ENCODE measurements at places on chromosomes 2 and 18. TPM values are rescaled to one million over a fixed set of nuclear protein-coding genes. Genes with fewer than 3 reads are reported as not detected.

The NEU4 gene
- not detected for total RNA-seq

The CELF4 gene
- 0.41 TPM for total RNA-seq

The OXER1 gene
- total RNA-seq: not detected

The ABCG5 gene
- total RNA-seq: not detected

The TRIM43B gene
- total RNA-seq: not detected

The PKDCC gene
- 33.7 TPM for total RNA-seq

The DOCK10 gene
- total RNA-seq: 5.4 TPM

The DSG1 gene
- 1.5 TPM for total RNA-seq

The CNDP1 gene
- not detected for total RNA-seq

The SPTBN1 gene
- total RNA-seq: 659 TPM

The PFN4 gene
- total RNA-seq: 0.50 TPM

The FNDC4 gene
- total RNA-seq: 4.6 TPM

The RNF144A gene
- total RNA-seq: 14.9 TPM

The MAPK4 gene
- total RNA-seq: 33.5 TPM

The LYPD6 gene
- total RNA-seq: 0.21 TPM

The TLX2 gene
- total RNA-seq: not detected

The AFF3 gene
- total RNA-seq: 2.7 TPM

The SPATA3 gene
- total RNA-seq: not detected

The CCDC142 gene
- total RNA-seq: 13.4 TPM

The NGEF gene
- total RNA-seq: 0.62 TPM

The SKOR2 gene
- total RNA-seq: not detected
